NCI-H1092 treated with DMSO at 0.1 percent for 48 hours (cell line): ENCODE measurements at places on chromosomes 3 and 15.

DNA sequence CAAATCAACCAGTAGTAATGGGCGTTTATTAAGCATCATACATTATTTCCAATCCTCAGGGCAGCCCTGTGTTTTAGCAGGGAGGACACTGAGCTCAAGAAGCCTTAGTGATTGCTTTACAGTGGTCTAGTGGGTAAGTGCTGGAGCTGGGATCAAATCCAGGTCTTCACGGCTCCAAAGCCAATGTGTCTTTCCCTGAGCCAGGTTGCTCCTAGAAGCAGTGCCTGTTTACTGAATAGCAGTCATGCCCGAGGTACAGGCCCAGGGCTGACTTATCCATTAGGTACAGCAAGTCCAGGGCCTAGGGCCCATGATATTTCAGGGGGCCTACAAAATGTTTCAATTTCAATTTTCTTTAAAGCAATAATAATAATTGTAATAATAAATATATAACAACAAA is 9.6 kb upstream of the SMAD6 start:
- no peak for DNase-seq

- DNase-seq: no peak
Observed at GRCh38 chr3:71447197-71447596, 136.3 kb downstream of the FOXP1 start.

- no peak for DNase-seq
Observed at GRCh38 chr15:42375941-42376340, 16.6 kb downstream of the CAPN3 start.

- DNase-seq: no peak
Observed at GRCh38 chr3:47688488-47688887, 93.2 kb downstream of the SMARCC1 start.

DNA sequence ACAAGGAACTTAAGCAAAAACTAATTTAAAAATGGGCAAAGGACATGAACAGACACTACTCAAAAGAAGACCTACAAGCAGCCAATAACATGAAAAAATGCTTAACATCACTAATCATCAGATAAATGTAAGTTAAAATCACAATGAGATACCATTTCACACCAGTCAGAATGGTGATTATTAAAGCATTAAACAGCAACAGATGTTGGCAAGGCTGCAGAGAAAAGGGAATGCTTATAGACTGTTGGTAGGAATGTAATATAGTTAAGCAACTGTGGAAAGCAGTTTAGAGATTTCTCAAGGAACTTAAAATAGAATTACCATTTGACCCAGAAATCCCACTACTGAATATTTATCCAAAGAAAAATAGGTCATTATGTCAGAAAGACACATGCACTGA is 482.2 kb downstream of the SQOR start:
- no peak for DNase-seq

DNA sequence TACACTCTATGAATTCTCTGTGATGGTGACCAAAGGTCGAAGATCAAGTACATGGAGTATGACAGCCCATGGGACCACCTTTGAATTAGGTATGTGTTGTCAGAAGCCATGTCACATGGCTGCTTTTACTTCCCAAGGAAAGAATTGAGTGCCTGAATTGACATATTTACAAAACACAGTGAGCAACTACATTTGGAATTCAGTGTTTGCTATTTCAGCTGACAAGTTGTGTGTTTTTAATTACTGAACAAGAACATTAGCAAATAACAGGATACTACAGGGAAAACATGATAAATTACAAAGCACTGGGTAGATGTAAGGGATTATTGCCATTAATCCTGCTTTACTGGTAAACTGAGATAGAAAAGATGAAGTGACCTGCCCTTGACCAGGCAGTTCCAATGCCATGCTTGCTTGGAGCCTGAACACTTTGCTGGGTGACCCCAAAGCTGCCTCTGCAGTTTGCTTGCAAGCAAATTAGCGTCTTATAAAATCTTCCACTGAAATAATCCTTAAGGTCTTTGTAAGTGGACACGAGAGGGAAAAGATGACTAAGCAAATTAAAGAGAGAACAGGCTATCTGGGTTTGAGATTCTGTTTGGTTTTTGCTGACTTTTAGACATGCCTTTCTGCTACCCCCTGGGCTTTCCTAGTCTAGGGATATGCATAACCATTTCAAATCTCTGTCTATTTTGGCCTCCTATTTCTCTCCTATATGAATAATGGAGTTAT is 98.2 kb downstream of the HCN4 start:
- DNase-seq: no peak

GRCh38 chr3:133713347-133713746 is 32.8 kb upstream of the TF start:
- no peak for DNase-seq

GRCh38 chr3:117356091-117356705 is 646.6 kb downstream of the TUSC7 start:
- DNase-seq: no peak

GRCh38 chr3:187292631-187293515 is 1.3 kb upstream of the MASP1 start:
- no peak for DNase-seq

- DNase-seq: peak; percentile 69
Observed at GRCh38 chr15:67030036-67030762, 35.2 kb upstream of the SMAD3 start.

- no peak for DNase-seq
Observed at GRCh38 chr3:45524565-45524964, 70.0 kb upstream of the LIMD1 start.

DNA sequence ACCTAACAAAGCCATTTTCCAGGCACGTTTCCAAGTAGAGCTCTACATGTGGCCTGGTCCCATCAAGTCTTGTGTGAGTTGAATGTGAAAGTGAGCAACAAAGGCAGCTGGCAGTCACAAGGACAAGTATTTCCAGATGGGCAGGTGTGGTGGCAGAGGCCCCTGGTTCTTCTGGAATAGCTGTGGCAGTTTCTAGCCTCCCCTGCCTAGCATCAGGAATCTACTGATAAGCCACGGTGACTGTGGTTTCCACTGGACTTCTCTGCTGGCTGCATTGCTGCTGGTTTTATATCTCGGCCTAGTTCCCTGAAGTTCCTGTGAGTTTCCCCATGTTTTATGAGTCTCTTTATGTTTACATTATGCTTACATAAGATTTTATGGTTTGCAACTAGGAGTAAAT is 117.7 kb downstream of the GOLIM4 start:
- DNase-seq: peak; percentile 85

GRCh38 chr3:41148901-41149300 is 50.4 kb upstream of the CTNNB1 start:
- DNase-seq: no peak

- DNase-seq: no peak
Observed at GRCh38 chr15:39052323-39052705, 487.7 kb upstream of the RASGRP1 start.

- DNase-seq: no peak
Observed at GRCh38 chr15:25701721-25702465, 161.2 kb downstream of the ATP10A start.

- DNase-seq: peak; percentile 8
Observed at GRCh38 chr3:119352863-119353527, 58.8 kb downstream of the ARHGAP31 start.

DNA sequence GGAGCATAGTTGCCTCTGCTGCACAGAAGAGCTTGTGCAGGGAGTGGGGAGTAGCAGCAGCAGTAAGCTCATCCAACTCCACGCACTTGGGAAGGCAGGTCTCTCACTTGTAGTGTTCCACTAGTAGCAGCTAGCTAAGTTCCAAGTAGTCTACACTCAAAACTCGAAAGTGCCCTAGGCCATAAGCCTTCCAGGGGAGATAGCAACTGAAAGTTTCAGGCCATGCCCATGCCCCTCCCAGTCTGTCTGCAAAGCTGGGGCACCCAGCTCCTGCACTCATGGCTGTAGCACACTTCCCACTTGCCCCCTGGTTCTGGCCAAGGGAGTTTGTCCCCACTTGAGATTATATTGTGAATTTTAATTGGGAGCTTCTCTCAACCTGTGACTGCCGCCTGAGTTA is 57.5 kb downstream of the MFSD1 start:
- DNase-seq: no peak

DNA sequence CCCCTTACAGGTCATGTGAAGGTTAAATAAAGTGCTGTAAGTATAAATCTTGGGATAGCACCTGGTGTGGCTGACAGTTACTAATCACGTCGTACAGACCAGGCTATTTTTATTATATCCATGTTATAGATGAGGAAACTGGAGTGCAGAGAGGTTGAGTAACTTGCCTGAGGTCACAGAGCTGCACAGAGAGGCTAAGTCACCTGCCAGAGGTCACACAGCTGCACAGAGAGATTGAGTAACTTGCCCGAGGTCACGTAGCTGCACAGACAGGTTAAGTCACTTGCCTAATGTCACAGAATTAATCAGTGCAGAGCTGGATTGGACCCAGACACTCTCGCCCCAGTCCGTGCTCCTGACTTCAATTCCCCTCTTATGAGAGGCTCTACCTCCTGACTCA is 171.5 kb downstream of the NUP210 start:
- DNase-seq: no peak

DNA sequence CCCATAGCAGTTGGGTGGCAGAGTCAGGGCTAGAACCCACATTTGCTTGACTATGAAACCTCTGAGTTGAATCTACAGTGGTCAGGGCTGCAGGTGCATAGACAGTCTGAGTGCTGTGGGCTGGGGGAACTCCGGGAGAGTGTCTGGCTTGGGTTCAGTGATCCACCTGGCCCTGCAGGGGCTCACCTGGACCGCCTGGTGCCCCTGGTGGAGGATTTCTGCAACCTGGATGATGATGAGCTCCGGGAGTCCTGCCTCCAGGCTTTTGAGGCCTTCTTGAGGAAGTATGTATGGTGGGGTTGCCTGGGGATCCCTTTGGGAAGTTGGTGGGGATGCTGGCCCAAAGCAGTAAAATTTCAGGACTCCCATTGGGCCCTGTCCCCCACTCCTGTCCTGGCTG is 16.3 kb downstream of the CAND2 start:
- no peak for DNase-seq

DNA sequence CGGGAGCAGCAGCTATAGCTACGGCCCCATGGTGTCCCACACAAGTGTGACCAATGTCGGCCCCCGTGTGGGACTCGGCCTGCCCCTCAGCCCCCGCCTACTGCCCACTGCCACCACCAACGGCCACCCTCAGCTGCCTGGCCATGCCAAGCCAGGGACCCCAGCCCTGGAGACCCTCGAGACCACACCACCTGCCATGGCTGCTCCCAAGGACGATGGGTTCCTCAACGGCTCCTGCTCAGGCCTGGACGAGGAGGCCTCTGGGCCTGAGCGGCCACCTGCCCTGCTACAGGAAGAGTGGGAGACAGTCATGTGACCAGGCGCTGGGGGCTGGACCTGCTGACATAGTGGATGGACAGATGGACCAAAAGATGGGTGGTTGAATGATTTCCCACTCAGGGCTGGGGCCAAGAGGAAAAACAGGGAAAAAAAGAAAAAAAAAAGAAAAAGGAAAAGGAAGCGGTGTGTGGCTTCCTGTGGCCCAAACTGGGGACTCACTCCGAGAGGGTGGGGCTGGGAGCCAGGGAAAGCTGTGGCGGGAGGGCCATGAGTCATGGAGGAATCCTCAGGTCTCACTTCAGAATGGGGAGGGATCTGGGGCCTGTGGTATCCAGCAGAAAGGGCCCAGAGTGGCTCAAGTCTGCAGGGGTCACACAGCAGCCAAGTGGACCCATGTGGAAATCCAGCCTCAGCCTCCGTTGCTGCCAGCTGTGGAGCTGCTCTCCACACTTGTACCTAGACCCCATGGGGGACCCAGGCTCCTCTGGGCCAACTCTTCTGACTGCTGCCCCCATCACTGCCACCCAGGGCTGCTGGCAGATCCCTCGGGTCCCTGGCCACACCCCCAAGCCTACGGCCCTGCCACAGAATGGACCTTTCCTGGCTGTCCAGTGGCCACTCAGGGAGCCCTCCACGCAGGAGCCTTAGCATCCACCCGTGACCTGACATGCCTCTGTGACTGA is 26.1 kb downstream of the PTH1R start:
- DNase-seq: no peak

DNA sequence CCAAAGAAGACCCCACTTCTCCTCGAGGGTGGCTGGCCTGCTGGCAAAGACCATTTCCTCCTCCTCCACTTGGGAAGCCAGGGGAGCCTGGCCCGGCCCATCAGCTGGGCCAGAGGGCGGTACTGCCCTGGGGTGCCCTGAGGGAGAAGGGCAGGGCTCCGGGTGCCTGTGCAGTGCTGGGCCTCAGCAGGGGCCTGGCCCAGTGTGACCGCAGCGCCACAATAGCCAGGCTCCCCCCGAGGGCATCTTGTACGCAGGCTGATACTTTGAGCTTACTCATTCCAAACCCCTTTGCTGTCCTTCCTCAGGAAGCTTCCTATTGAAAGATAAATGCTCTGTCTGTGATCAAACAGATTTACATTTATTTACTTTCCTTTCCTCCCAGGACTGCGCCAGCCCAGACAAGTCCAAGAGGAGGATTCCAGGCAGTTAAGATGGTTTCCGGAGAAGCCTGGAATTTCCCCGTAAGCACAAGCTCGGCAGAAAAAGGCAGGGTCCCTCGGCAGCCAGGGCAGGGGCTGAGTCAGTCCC is 240.1 kb downstream of the XXYLT1 start:
- DNase-seq: no peak

DNA sequence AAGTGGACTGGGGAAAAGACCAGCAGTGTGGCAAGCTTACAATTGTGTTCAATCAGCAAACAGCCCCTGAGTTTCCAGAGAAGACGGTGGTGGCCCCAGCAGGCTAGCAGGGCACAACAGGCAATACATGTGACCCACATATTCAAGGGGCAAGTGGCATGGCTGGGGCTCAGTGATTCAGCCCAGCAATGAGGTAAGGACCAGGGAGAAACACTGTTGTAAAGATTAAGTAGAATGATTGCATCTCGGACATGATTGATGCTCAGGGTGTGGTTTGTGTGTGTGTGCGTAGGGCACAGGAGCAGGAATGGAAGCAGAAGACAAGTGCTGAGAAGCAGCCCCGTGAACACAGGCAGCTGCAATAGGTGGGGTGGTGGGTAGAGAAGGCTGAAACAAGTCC is 37.9 kb downstream of the KLHL6 start:
- no peak for DNase-seq

DNA sequence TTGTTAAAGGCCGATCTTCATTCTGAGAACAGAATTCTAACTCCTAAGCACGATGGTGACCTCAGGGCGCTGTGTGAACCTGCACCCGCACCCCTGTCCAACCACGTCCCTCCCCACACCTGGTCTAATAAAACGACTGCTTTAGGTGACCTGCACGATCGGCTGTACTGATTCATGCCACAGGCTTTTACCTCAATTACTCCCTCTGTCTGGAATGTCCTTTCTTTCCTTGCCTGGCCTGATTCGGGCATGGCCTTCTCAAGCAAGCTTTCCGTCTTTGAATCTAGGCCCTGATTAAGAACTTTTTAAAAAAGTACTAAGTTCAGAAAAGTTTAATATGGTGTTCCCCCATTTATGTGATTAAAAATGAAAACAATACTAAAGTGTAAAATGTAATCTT is 842 bp upstream of the U2SURP start:
- DNase-seq: no peak

DNA sequence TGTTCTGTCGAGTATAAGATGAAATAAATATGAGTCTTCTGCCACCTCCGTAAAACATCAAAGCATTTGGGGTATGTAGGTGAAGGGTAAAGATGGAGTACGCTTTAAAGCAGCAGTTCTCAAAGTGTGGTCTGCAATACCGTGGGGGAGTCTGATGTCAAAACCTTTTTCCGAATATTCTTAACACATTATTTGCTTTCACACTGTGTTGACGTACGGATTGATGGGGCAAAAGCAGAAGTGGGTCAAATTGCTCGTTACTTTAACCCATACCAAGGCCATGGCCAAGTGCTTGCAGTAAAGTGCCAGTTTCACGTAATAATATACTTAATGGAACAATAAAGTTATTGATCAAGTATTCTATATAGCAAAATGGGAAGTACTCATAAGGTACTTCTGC is 36.3 kb downstream of the PAK2 start:
- no peak for DNase-seq
